ENCODE measurements at places on chromosomes 13 and 19.

- DNase-seq = no peak
Measured at GRCh38 chr19:50172726-50173125, 9.6 kb upstream of the IZUMO2 start.

DNA sequence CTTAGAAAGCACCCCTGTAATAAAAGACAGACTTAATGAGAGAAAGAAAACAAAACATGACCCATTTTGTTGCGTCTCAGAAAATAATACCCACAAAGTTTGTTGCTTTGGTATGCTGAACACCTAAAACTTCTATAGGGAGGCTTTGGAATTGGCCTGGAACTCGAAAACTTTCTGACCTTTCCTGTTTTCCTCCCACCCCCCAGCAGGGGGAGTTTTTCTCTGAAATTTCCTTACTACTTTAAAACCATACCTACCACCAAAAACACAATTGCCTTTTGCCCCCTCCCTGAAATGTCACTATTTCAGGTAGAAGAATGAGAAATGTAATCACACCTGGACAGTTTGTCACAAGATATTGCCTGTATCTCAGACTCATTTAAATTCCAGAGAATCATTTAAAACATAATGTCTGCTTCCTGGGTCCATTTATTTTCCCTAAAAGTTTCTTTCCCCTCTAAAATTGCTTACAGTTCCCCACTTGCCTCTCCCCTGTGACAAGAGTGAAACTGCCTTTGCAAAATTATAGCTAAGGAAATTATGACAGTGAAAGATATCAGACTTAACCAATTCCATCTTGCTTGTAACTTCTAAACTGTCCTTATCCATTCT is 2700.2 kb downstream of the PCDH9 start:
- DNase-seq = no peak

GRCh38 chr13:112060899-112061366 is 6.0 kb upstream of the SOX1 start:
- no peak for DNase-seq

GRCh38 chr19:13727798-13728197 is 36.5 kb upstream of the MRI1 start:
- no peak for DNase-seq

DNA sequence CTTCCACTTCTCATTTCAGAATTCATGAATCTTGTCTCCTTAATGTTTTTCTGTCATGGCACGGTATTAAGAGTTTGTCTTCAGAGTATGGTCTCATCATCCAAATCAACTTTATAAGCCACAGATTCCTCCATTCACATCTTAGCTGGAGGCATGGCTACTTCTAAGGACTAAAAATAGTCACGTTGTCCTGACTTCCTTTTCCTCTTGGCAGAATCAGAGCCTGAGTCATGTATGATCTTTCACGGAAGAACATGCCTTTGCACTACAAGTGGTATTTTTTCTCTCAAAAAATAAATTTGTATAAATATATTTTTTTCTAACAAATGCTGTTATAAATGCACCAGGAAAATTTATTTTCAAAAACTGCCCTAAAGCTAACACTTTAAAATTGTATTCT is 71.4 kb downstream of the ALOX5AP start:
- no peak for DNase-seq

DNA sequence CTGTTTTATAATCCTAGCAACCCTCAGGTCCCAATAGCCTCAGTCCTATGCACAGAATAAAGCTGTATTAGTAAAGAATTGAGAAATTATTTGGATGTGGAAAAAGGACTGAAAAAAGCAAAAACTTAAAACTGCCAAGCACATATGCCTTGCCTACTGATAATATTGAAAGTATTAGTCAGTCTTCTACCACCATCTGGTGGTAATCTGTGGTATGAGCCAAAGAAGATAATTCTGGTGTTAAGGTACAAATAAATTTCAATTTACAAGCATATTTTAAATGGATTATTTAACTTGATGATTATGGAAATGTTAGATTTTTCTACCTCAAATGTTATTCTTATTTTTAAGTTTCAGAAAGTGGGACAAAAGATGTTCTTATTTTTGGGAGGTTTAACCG is 460.3 kb upstream of the KLHL1 start:
- DNase-seq = peak; percentile 52

GRCh38 chr13:31518645-31519044 is 220.7 kb upstream of the RXFP2 start:
- no peak for DNase-seq

- no peak for DNase-seq
Measured at GRCh38 chr13:99308471-99309087, 1.4 kb upstream of the GPR183 start.

GRCh38 chr19:4908360-4908759 is 941 bp upstream of the UHRF1 start:
- no peak for DNase-seq

DNA sequence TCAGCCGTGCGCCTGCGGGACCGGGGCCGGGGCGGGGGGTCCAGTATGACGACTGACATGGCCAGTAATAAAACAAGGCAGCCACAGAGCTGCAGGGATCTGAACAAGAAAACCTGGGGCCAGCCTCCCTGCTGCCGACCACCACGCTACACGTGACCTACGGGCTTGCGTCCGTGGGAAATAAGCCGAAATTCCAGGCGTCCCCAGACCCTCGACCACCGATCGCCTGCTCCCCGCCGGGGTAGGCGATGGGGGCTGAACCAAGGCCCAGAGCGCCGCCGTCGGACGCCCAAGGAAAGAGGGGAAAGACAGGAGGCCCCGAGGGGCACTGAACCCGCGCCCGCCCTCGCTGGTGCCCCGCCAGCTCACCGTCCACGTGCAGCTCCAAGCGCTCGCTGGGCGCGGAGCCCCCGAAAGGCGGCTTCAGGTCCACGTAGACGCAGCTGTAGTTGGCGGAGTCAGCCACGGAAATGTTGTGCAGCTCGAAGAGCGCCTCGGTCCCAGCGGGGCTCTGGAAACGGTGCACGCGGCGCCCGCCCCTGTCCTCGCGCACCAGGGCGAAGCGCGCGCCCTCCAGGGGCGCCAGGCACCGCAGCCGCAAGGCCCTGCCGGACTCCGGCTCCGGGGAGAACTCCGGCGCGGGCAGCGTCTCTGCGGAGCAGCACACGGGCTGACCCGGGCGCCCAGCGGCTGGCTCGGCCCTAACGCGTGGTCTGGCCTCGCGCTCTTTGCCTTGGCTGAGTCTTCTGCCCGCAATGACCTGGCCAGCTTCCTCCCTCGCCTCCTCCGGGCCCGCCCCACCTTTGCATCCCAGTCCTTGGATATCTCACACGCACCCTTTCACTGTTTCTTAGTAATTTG is 3.1 kb downstream of the A1BG start:
- no peak for DNase-seq

- no peak for DNase-seq
Measured at GRCh38 chr13:72586518-72586917, 140.9 kb downstream of the MZT1 start.
